ENCODE measurements at places on chromosomes 4 and X.

GRCh38 chr4:147526272-147526654, 45.4 kb downstream of the EDNRA start:
- DNase-seq, result no peak

- no peak for DNase-seq
Observed at GRCh38 chr4:119010909-119011606, 122.4 kb downstream of the SYNPO2 start.

DNA sequence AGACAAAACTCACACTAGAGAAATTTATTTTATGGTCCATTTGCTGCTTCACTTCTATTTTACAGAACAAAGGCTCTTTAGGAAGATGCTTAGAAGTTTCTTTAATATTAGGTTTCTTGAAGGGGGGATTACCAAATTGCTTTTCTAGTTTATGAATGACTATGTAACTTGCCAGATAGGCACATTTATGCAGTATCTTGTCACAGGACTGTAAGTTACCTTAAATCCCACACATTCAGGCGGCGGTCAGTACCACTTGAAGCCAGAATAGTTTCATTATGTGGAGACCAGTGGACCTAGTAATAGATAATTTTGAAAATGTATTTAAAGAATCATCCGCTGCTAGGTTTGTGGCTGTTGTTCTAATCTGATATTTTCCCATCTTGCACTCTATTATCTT, 18.3 kb downstream of the RBBP7 start:
- DNase-seq, result no peak

- no peak for DNase-seq
Observed at GRCh38 chr4:89788206-89789072, 48.5 kb downstream of the SNCA start.

GRCh38 chr4:139951021-139951420, 203.0 kb downstream of the MAML3 start:
- DNase-seq, result peak; percentile 33

- DNase-seq, result peak; percentile 15
Observed at GRCh38 chr4:155972098-155972497, 18.4 kb upstream of the CTSO start.

DNA sequence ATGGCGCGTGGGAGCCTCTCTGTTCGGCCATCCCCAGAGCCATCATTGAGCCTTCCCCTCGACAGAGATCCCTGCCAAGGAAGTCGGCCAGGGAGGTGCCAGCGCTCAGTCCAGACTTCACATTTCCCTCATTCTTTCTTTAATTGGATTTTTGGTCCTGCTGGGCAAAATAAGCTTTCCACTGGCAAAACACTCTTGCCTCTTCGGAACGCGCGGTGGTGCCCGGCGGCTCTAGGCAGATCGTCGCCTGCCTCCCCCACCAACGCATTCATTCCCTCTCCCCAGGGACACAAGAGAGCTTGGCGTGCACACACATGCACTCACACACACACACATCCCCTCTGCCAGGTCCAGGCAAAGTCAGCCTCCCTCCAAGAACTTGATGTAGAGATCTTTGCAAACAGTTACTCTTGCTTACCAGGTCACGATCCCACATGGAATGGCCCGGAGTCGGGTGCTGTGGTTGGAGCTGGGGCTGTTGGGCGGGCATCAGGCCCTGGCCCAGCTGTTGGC, 257.1 kb downstream of the BCOR start:
- DNase-seq, result no peak

DNA sequence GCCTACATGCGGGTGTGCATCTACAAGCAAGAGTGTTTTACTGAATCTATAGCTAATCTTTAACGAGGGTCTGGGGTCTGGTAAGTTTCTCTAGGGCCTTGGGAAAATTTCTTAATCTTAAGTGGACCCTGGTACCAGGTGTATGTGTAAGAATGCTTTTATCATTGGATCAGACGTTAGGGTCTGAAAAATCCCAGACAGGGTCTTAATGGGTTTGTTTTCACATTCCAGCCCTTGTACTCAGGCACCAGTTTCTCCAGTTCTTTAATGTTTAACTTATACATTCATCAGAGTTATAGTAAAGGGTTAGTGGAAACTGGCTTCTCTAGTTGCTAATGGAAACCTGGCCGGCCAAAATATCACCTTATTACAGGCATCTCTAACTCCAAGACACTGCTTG, 11.6 kb downstream of the MAGEB16 start:
- DNase-seq, result no peak

DNA sequence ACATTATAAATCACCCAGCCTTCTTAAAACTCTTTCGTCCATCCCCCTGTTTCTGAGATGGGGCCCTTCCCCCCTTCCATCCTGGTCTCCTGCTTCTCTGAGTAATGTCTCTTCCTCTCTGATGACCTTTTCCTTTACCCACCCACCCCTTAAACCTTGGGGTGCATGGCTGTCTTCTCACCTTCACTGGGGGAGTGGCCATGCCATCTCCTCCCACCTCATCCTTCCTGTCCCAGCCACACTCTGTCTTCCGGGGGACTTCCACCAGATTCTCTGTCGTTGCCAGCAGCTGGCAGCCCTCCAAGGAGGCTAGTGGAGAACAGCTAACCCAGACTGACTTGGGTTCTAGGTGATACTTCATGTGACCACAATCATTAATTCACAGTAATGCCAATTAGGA, 83.2 kb upstream of the SCML1 start:
- no peak for DNase-seq

DNA sequence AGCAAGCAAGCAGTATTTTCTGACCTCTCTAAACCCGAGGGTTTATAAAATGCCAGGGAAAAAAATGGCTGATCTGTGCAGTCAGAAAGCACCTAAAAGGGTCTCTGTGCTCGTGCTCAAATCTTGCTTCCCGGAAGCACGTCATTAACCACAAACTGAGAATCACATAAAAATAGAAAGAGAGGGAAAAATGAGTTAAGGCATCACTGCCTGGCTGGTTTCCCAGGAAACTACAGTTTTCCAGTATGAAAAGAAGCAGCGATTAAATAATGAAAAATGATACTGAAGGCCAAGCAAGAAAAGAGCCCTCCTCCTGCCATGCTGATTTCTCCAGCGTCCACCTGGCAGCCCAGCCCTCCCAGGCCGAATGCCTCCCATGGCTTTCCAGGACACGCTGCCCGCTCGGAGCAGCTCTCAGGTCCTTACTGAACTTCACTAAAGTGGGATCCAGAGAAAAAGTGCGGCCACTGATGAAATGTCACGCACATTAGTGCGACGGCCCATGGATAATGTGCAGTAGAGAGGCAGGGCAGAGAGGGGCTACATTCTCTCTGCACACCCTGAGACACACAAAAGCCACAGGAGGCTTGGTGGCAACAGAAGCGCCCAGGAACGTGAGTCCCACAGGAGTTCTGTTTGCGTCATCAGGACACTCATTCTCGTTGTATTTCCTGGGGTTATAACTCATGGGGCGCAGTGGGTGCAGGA, 80.4 kb downstream of the WFS1 start:
- no peak for DNase-seq

- DNase-seq, result no peak
Observed at GRCh38 chr4:118757761-118758251, 72.6 kb downstream of the METTL14 start.

GRCh38 chr4:36609661-36610060, 328.2 kb downstream of the DTHD1 start:
- DNase-seq, result no peak

DNA sequence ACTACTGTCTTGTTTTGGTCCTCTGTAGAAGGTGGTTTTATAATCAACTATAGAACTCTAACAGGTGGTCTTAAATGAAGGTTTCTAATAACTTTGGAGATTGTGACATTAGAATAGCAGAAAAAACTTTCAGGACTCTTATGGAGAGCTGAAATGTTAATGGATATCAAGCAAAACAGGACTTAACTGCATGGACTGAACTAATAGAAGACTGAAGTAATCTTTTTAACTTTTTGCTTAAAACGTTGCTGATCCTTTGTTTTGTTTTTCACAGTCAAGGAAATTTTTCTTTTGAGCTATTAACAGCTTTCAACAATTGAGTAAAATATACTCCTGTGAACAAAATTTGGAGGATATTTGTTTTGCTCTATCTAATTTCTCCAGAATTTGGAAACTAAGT, 17.2 kb downstream of the NXT2 start:
- no peak for DNase-seq

- DNase-seq, result no peak
Observed at GRCh38 chr4:7029212-7029611, 14.0 kb upstream of the TADA2B start.

DNA sequence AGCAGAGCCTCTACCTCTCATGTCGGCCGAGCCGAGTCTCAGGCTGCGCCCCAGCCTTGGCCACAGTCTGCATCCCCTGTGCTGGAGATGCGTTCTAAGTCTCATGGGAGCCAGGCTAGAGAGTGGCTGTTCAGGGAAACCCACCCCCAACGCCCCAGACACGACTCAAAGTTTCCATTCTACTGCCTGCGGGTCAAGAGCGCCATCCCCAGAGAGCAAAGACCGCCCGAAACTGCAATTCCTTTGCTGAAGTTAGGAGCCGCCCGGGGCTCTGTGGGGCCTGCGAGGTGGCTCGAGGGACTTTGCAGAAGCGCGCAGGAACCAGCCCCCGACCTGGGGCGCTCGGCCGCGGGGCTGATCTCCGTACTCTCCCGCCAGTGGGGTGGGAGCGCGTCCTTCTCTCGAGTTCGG, 10.0 kb upstream of the ELF4 start:
- DNase-seq, result no peak

DNA sequence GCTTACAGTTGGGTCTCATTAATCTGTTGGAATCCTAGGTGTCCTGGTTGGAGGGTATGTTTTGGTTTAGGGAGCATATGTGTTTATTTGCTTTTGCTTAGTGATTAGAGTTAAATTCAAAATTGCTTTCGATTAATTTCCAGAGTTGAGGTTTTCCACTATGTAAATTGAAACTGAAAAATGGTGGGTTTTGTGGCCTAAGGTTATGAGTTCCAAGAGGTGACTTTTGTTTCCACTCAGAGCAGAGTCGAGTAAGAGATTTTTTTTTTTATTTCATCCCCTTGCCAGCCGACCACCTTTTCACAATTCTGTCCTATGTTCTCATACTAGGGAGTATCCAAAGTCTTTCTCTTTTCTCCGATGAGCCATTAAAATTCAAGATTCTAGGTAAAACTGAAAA, 66.9 kb downstream of the GRIA2 start:
- no peak for DNase-seq

- DNase-seq, result no peak
Observed at GRCh38 chr4:8691151-8691775, 98.7 kb downstream of the CPZ start.

DNA sequence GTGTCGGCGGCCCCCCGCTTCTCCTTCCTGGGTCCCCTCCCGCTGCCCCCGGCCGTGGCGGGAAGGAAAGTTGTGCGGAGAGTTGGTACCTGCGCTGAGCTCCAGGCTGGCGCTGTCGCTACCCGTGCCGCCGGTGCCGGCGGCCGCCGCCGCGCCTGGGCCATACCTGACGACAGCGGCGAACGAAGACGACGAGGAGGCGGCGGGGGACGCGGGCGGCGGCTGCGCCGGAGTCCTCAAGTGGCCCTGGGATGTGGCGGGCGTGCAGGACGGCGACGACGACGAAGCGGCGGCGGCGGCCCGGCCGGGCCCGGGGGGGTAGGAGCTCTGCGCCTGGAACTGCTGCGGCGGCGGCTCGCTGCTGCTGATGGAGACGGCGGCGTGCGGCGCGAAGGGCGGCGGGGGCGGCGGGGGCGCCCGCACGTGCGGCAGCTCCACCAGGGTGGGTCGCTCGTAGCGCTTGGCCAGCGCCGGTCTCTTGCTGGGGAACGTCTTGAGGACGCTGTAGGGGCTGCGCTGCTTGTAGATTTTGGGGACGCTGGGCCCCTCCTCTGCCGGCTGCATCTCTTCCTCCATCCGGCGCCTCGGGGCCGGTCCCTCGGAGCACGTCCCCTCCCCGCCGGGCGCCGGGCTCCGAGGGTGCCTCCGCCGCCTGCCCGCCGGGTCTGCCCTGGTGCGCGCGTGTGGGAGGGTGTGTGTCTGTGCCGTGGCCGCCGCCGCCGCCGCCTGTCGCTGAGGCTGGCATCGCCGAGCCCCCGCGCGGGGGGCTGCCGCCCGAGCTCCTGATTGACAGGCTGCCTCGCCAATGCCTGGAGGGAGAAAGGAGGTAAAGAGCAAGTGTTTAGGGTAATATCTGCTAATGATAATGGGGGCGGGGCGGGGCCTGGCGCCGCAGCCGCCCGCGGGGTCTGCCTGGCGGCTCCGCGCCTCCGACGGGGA, 618 bp downstream of the BEND4 start:
- DNase-seq, result no peak

DNA sequence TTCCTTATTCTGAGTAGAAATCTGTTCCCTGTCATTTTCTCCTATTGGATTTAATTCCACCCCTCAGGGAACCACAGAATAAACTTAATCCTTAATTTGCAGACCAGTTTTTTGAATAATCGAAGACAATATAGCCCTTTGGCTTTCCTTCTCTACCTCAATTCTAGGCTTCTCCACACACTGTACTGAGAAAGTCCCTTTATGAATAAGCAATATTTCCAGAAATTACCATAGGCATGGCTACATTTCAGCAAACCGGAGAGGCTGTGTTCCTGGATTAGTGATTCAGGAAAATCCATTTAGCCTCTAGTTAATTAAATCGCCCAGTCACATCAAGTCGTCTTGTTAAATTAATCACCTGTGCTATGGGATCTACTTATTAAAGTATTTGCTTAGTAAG, 125.1 kb downstream of the ANAPC4 start:
- no peak for DNase-seq

- no peak for DNase-seq
Observed at GRCh38 chr4:185219551-185220344, 10.3 kb downstream of the SNX25 start.

- DNase-seq, result no peak
Observed at GRCh38 chrX:63761639-63762038, 23.4 kb downstream of the ARHGEF9 start.

- no peak for DNase-seq
Observed at GRCh38 chrX:19361701-19362100, 18.0 kb downstream of the PDHA1 start.

- no peak for DNase-seq
Observed at GRCh38 chrX:77743720-77744119, 42.3 kb downstream of the ATRX start.

DNA sequence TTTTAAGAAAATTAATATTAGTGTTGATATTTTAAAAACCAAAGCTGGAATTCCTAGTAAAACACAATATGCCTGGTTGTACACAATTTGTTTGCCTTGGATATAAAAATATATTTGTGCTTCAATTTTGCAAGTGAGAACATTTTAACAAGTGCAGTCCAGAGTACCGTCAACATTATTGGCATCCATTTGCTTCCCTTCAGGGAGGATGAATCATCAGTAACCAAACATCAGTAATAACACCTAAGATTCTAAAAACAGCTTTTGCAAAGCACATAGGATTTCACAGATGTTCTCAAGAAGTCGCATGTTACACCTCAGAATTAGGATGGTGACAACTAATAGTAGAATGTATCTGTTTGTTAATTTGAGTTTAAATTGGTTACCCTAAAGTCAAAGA, 262.6 kb upstream of the BMP3 start:
- DNase-seq, result no peak

All from urothelium cell line (cell line).